ENCODE measurements at places on chromosomes 11 and 22.

DNA sequence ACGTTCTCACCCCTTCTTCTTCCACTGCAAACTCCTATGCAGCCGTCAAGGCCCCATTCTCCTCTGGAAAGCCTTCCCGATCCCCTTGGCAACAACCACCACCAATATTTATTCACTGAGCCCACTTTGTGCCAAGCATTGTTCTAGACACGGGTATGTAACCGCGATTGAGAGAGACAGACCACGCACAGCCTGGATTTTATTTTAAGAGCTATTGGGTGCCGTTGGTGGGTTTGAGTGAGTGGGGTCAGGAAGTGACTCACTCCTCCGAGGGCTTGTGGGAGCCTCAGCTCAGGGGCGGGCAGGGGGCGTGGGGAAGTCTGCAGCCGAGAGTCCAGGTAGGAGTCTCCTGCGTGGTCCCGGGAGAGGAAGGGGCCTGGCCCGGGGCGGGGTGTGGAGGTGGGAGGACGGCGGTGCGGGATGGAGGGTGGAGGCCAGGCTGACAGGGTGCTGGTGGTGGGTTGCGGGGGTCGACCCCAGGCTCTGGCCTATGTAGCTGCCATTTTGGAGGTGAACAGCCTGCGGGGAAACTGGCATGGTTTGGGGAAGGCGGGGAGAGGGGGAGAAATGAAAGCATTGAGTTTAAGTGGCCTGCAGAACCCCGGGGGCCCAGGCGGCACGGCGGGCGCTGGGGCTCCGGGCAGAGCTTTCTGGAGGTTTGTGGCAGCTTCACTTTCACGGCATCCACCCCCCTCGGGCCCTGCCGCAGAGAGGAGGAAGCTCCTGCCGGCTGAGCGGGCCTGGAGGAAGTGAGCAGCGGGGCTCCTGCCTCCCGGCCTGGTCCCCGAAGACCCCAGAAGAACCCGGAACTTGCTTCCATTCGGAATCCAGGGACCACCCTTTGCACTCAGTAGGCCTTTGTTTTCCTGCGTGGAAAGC, 547 bp downstream of the PARVG start:
- DNase-seq = no peak

DNA sequence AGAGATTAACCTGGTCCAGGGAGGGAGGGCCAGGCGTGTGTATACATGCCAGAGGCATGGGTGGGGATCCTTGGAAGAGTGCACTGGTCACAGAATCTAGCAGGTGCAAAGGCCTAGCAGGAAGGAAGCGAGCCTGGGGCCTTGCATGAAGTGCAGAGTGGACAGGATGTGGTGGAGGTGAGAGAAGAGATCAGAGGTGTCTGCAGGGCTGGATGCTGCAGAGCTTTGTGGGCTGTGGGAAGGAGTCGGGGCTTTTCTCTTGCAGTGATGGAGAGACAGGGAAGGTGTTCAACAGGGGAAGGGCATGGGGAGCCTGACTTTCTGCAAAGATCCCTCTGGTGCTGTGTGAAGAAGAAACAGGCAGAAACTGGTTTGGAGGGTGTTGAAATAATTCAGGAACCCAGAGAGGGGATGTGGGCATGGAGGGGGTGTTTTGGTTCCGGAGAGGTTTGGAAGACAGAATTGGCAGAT, 2.5 kb upstream of the TPST2 start:
- no peak for DNase-seq

DNA sequence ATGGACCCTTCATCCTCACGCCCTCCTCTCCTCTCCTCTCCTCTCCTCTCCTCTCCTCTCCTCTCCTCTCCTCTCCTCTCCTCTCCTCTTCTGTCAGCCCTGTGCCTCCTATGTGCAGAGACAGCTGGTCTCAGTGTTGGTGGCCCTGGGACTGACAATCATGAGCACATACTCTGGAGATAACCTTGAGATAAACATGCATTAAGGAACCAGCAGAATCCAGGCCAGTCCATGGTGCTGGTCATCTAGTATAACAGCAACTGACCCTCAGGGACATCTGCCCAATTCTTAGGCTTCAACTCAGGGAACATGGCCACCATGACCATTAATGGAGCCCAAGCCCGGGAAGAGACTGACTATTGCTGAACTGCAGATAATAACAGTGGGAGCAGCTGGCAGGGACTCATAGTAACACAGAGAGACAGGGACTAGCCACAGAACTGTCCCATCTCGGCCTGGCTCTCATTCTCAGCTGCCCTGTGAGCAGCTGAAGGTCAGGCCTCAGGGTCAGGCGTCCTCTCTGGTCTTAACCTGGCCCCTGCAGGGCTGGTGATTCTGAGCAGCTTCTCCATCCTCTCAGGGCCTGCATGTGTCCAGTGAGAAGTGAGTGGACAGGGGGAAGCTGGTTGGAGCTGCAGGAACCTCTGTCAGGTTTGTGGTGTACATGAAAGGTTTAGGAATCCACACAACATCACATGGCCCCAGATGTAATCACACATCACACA, 45.4 kb downstream of the GGTLC2 start:
- DNase-seq = no peak

DNA sequence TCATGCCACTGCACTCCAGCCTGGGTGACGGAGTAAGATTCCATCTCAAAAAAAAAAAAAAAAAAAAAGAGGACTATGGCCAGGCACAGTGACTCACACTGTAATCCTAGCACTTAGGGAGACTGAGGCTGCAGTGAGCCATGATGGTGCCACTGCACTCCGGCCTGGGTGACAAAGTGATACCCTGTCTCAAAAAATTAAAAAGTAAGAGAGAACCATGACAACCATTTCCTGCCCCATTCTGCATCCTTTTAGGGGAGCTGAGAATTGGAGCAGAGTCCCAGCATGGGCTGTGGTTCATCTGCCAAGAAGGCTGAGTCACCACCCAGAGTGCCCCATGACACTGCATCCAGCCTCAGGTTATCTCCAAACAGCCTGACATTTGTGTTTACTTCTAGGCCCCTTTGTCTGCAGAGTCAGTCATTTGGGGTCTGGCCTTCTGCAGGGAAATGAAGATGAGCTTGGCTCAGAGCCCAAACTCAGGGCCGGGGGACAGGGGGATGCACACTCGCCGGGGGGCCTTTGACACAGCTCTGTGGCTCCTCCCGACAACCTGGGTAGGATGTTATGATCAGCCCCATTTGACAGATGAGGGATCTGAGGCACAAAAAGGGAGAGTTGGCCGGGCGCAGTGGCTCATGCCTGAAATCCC, 4.7 kb downstream of the CSDC2 start:
- no peak for DNase-seq

DNA sequence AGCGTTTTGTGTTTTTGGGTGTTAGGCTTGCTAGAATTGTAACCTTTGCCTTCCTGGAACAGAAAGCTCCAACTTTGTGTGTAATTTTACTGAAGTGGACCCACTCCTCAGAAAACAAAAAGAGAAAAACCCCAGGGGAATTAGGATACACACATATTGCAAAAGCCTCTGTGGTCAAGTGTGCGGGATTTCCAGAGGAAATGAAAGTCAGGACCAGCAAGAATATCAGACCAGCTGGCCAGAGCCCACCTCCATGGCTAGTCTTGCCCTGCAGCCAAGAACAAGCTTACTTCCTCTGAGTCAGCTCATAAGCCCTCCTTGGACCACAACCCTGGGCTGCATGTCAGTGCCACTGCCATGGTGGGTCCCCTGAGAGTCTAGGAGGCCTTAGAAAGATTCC, 37.0 kb upstream of the FTH1 start:
- no peak for DNase-seq

- DNase-seq = no peak
These were observed 21.6 kb upstream of the ADORA2A start for GRCh38 chr22:24405631-24406321.

GRCh38 chr22:40226620-40227019, 48.9 kb downstream of the TNRC6B start:
- DNase-seq = no peak

DNA sequence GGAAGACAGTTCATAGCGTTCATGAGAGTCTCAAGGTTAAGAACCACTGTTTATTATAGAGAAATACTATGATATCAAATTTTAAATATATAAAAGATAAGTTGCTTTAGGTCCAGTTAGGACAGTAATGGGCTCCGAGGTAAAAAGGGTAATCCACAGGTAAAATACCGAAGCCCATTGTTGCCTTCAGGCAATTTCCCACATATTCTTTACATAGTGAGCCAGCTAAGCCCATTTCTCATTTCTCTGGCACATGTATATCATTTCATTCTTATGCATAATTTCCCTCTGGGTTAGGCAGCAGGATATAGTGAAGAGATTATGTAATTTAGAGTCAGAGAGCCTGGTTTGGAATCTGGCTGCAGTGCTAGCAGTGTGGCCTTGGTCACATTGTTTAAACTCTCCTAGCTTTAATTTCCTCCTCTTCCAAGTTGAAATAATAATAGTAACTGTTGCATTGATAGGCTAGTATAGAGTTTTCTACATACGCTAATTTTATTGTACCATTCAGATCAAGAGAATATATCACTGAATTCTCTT, 7.6 kb upstream of the POU2AF1 start:
- no peak for DNase-seq

- DNase-seq = no peak
These were observed 202.7 kb upstream of the MPPED2 start for GRCh38 chr11:30788849-30789248.

DNA sequence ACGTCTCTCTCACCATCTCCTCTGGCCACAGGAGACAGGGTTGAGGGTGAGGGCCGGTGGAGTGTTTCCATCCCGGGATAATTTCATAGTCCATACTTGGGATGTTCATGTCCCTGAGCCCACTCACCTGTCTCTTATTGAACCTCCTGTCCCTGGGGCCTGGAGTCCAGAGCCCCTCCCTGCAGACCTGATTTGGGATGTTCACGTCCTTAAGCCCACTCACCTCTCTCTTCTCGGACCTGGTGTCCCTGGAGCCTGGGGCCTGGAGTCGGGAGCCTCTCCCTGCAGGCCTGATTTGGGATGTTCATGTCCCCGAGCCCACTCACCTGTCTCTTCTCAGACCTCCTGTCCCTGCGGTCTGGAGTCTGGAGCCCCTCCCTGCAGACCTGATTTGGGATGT, 868.2 kb downstream of the BRD1 start:
- no peak for DNase-seq

DNA sequence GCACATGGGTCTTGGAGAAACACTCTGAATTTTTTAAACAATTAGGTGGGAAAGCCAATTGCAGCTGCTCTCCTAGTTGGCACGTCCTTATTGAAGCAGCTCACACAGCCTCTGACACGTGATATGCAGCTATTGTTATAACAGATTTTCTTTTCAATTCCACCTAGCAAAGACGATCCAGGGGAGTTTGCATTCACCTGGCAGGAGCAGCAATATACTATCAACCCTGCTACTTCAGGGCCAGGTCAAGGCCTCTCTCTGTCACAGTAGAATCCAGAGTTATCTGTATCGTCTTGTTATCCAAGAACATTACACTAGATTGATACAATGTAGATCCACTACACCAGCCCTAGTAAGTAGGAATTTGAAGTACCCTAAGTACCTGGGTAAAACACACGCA, 8.3 kb downstream of the KRTAP5-11 start:
- no peak for DNase-seq

GRCh38 chr11:46555267-46556054, 38.4 kb downstream of the AMBRA1 start:
- no peak for DNase-seq

DNA sequence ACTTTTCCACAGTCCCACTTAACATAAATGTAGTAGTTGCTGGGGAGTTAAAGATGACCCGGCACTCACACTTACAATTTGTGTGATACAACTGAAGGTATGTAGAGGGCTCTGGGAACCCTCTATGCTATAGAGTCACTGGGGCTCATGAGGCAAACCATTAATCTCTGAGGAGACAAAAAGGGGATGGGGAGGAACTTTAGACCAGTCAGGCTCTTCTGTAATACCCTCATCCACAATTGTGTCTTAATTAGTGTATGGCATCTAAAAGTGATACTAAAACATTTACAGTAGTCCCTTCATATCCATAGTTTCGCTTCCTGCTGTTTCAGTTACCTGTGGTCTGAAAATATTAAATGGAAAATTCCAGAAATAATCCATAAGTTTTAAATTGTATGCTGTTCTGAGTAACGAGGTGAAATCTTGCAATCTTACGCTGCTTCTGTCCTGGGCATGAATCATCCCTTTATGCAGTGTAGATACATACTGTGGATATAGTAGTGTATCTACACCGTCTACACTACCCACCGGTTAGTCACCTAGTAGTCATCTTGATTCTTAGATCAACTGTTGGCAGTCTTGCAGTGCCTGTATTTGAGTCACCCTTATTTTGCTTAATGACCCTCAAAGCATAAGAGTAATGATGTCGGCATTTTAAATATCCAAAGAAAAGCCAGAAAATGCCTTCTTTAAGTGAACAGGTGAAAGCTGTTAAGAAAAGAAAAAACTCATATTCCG, 12.2 kb downstream of the CBL start:
- no peak for DNase-seq

DNA sequence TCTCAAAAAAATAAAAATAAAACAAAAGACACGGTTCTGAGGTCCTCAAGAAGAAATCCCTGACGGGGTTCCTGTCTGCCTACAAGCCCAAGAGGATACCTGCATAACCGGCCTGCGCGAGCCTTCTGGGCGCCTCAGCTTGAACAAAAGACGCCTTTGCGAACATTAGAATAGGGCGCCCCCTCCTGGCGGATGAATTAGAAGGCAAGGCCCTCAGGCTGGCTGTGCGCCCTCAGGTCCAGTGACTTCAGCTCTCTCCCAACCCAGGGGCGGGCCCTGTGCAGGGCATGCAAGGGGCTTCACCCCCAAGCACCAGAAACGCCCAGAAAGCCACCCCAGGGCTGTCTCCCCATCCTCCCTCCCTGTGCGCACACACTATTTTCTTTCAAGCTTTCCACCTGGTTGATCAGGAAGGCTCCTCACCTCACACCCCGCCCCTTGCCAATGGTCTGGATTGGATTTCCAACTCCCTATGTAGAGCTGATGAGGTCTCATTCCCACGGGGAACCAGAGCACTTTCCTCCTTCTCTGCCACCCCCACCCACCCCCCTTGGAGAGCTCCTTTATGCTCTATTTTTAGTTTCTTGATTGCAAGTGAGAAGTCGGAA, 273.3 kb downstream of the BUD13 start:
- no peak for DNase-seq

GRCh38 chr11:77783025-77783424, 37.5 kb downstream of the RSF1 start:
- no peak for DNase-seq

GRCh38 chr11:70305501-70305900, 35.0 kb downstream of the PPFIA1 start:
- no peak for DNase-seq

DNA sequence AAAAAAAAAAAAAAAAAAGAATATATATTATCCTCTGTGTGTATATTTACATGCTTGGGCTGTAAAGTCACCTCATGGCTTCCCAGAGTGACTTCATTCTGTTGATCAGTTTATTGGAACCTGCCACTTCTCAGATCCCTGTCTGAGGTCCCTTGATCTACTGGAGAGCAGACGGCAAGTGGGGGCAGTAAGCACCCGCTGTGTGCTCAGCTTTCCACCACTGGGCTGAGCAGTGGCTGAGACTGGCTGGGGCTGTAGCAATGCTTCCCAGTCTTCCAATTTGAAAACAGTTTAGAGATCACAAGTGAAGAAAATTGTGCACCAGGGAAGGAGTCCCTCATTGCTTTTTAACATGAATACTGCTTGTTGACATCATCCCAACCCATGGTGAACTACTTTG, 6.9 kb upstream of the RBM4B start:
- DNase-seq = no peak

- DNase-seq = no peak
These were observed 75.3 kb upstream of the NCAM1 start for GRCh38 chr11:112885744-112886433.

GRCh38 chr11:44286268-44286880, 23.6 kb downstream of the ALX4 start:
- DNase-seq = no peak

- no peak for DNase-seq
These were observed 40.3 kb downstream of the ALX4 start for GRCh38 chr11:44269369-44270351.

GRCh38 chr11:69388210-69388609, 93.3 kb upstream of the LINC01488 start:
- no peak for DNase-seq
